WTC11 (cell line): ENCODE measurements at places on chromosomes 3 and 15. TPM values are rescaled to one million over a fixed set of nuclear protein-coding genes. Genes with fewer than 3 reads are reported as not detected.

The TUSC7 gene
- total RNA-seq, result not detected in 3 replicates

GRCh38 chr3:171446801-171447578 is 13.2 kb downstream of the TNIK start:
- H3K27ac ChIP-seq, result peak overlapping the region; percentile 76
- no peaks in the 10 kb centered on the region for H3K27me3 ChIP-seq
- peaks cover 55% of the 10 kb centered on the region for H3K4me1 ChIP-seq
- no peaks in the 10 kb centered on the region for H3K36me3 ChIP-seq
- no peak overlapping the region for H3K4me3 ChIP-seq
- DNase-seq, result no peak

The SLC28A2 gene
- total RNA-seq, result 0.20 TPM in 1 of 3 replicates, not detected in the others

DNA sequence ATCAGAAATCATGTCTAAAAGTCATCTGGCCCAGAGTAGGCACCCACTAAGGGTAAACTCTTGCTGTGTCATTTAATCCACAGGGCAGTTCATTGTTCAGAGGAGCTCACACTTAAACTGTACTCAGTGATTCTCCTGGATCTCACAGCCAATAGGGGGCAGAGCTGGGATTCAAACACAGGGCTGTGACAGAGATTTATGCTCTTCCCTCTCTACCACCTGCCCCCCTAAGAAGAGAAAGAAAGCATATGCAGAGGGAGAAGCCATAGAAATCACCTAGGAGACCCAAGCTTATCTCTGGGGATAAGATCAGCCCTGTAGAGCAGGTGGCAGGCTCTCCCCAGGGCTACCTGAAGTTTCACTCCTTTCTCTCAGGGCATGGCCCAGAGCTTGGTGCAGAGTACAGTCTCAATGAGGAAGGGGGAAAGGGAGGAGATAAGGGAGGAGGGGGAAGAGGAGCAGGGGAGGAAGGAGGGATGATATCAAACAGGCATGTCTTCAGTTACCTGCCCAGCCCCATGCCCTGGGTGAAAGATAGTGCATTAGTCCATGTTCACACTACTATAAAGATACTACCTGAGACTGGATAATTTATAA is 51.8 kb upstream of the ADPGK start:
- peak; percentile 50 for DNase-seq
- no peak overlapping the region for H3K4me3 ChIP-seq
- H3K27ac ChIP-seq, result no peak overlapping the region
- peaks cover 13% of the 10 kb centered on the region for H3K4me1 ChIP-seq
- no peaks in the 10 kb centered on the region for H3K36me3 ChIP-seq
- H3K27me3 ChIP-seq, result no peaks in the 10 kb centered on the region

GRCh38 chr3:156635973-156636372 is 38.4 kb upstream of the TIPARP start:
- H3K36me3 ChIP-seq, result no peaks in the 10 kb centered on the region
- no peaks in the 10 kb centered on the region for H3K27me3 ChIP-seq
- H3K27ac ChIP-seq, result no peak overlapping the region
- DNase-seq, result no peak
- H3K4me1 ChIP-seq, result peaks cover 3% of the 10 kb centered on the region

GRCh38 chr3:185420762-185421161 is 57.8 kb downstream of the MAP3K13 start:
- DNase-seq, result no peak
- H3K27ac ChIP-seq, result no peak overlapping the region
- no peak overlapping the region for H3K4me3 ChIP-seq
- no peaks in the 10 kb centered on the region for H3K4me1 ChIP-seq

DNA sequence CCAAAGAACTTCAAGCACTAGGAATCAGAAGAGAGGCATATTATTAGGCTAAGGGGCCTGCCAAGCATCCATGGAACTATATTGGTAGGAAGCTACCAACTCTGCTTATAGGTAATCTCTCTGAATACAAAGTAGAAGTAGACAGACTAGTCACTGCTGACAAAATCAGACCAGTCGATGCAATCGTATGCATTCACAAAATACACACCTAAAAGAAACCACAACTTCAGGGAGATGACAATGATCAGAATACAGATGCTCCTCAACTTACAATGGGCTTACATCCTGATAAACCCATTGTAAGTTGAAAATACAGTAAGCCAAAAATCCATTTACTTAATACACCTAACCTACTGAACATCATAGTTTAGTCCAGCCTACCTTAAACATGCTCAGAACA is 94.7 kb downstream of the FSIP1 start:
- no peak overlapping the region for H3K4me3 ChIP-seq
- no peak for DNase-seq
- H3K27me3 ChIP-seq, result no peaks in the 10 kb centered on the region
- H3K27ac ChIP-seq, result no peak overlapping the region
- H3K36me3 ChIP-seq, result no peaks in the 10 kb centered on the region

DNA sequence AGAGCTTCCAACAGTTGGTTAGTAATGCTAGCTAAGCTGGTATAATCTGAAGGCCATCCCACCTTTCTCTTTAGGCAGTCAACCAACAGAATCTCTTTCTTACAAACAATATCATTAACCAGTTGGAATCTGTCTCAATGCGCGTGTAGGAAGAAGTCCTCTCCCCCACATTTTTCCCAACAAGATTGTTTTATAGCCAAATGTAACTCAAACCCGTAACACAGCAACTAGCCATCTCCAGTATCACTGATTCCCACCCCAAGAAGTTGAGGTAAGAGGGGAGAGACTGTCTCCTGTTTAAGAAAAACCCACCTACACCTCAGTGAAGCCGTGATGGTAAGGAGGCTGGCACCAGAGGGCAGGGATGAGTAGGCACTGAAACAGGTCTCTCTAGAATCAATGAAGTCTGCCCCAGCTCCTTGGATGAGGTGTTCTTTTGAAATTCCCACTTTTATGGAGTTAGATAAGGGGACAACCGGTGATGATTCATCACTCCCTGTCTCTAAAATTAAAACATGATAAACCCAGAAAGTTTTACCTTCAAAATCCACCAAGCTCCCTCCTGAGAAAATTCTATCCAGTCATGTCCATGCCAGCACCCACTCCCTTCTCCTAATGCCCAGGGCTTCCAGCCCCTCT is 30.9 kb downstream of the CDC25A start:
- no peak for DNase-seq
- H3K4me1 ChIP-seq, result peaks cover 8% of the 10 kb centered on the region
- H3K27me3 ChIP-seq, result no peaks in the 10 kb centered on the region

DNA sequence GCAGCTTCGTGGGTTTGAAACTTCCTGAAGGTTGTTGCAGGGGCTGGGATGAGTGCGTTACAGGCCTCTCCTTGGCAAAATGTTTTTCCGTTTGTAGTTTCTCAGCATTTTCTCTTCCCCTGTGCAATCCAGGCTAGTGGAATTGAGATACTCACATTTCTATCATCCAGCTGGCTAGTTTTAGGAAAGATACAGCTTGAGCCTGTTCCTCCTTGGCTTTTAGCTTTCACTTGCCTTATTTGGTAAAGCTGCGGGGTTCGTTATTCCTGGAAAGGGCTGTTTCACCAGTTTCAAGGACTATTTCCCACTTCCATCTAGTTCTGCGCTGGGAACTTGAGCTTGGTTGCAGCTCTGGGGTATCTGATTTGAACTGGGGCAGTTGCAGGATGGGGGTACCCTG is 90.3 kb downstream of the ITPR1 start:
- H3K27me3 ChIP-seq, result no peaks in the 10 kb centered on the region
- peak overlapping the region; percentile 76; the same call in 1 of the 2 replicates for H3K27ac ChIP-seq
- no peaks in the 10 kb centered on the region for H3K36me3 ChIP-seq

DNA sequence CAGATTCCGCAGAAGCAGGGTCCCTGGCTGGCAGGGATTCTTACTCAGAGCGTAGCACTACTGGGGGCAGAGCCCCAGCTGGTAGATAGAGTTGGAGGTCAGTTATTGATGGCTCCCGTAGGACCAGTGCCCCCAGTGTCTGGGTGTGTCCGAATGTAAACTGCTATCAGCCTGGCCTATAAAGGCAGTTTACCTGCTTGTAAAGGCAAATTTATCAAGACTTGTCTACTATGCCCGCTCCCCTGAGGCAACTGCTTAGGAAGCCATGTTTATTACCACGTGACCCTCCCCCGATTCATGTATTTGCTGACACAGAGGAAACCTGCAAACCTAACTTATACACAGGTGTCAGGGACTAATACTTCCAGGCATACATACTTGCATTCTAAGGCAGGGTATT is 607 bp upstream of the PPP1R14D start:
- no peak overlapping the region for H3K4me3 ChIP-seq
- peaks cover 12% of the 10 kb centered on the region for H3K4me1 ChIP-seq
- H3K27ac ChIP-seq, result no peak overlapping the region
- DNase-seq, result no peak
- no peaks in the 10 kb centered on the region for H3K36me3 ChIP-seq
- H3K27me3 ChIP-seq, result no peaks in the 10 kb centered on the region
